ENCODE measurements at places on chromosomes 5 and 9.

DNA sequence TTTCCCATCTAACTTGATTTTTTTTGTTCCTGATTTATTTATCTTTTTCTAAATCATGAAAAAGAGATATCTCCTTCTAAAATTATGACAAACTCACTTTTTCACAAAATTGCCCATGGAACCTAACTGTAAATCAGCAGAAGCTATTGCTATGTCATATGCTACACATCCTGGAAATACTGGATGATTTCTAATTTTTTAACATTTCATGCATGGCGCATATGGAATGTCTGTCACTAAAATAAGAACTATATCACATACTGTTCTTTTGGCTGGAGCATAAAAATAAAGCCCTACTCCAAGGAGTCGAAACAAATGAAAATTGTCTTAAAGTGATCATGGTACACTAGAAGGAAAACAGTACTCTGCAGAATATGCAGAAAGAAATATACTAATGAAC is 60.6 kb downstream of the CAMK4 start:
- DNase-seq = no peak

DNA sequence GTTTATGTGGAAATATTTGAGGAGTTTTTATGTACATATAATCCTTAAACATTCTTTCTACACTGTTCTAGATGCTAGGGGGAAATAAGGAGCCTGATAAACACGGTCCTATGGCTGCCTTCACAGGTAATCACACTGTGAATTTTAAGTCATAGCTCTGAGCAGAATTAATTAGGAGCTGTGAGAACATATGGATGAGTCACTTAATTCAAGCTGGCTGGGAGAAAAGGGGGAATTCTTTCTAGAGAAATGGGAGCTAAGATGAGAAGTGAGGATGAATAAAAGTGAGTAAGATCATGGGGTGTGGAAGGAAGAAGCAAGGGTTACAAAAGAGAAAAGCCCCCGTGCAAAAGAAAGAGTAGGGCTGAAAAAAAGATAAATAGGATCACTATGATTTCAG is 290.8 kb downstream of the DNAH5 start:
- no peak for DNase-seq

- DNase-seq = no peak
These were observed 12.2 kb downstream of the BHMT2 start for GRCh38 chr5:79081779-79082178.

GRCh38 chr9:19901586-19901985 is 112.7 kb upstream of the SLC24A2 start:
- peak; percentile 92 for DNase-seq

GRCh38 chr5:82719368-82719767 is 357.8 kb downstream of the TMEM167A start:
- DNase-seq = peak; percentile 61

DNA sequence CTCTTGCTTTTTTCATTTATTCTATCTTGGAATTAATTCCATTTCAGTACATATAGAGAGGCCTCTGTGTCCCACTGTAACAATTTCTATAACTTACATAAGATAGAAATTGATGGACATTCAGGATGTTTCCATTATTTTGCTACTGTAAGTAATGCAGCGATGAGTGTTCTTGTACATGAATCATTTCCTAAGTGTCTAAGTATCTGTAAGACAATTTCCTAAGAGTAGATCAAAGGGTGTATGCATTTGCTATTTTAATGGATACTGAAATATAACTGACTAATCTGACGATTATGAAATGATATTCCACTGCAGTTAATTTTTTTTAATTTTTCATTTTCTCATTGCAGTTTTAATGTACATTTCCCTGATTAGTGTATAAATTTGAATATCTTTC is 23.0 kb upstream of the RBM22 start:
- no peak for DNase-seq

DNA sequence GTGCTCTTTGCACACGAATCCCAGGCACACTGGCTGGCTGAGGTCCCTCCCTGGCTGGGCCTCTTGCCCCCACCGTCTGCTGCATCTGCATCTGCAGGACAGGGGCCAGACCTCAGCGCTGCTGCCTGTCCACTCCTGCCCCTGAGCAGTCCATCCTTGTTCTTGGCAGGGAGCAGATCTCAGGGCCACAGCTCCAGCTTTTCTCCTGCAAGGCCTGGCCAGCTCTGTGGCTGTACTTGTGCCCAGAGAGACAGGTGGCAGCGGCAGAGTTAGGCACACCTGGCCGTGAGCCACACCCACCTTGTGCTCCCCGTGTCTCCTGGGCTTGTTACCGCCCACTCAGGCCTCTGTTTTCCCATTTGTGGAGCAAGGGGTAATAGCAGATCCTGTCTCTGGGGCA is 13.9 kb downstream of the NEK6 start:
- no peak for DNase-seq

DNA sequence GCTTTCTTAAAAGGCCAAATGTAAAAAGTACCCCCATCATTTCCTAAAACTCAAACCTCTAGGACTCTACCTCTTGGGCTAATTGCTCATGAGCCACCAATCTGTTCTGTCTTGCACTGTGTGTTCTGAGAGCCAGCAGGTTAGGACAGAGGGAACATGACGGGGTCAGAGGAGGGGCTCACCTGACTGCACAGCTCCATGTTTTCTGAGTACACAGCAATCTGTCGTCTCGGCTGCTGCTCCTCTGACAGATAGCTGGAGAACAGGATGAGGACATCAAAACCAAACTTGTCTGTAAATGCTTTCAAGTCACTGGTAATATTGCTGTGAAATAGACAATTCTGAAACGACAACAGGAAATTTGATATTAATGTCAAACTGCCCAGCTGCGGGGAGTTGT is 50.9 kb upstream of the PCA3 start:
- DNase-seq = no peak

DNA sequence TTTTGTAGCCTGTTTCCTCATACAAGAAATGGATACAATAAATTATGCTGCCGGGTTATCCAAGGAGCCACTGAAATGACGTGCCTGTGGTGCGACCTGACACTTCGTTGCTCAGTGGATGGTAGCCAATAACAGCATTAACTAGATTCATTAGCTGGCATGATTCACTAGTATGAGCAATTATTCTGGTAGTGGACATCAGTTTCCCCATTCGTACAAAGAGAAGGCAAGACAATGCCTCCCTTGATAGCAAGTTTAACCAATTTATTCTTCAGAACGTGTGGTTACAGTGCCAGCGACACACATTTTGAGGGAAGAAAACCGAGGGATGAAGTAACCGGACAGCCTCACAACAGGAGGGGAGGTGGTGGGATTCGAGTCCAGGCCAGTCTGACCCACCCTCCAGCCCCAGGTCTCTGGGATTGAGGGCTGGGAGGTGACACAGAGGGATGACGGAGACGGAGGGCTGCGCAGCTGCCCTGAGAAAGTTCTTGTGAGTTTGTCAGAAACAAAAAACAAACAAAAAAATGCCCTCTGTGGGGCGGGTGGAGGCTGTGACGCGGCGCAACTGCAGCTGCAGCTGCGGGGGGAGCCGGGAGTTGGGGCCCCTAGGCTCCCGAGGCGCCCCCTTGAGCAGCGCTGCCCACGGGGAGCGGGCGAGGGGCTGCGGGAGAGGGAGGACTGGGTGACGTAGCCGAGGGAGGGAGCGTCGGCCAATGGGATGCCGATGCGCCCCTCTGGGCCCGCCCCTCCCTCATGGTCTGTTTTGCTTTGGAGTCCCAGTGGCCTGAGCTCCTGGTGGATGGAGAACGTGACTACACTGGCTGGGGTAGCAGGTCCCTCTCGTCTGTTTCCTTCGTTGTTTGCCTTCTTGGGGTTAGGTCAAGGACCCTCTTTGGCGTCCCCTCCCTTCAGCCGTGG is 10.9 kb downstream of the LHX2 start:
- no peak for DNase-seq

DNA sequence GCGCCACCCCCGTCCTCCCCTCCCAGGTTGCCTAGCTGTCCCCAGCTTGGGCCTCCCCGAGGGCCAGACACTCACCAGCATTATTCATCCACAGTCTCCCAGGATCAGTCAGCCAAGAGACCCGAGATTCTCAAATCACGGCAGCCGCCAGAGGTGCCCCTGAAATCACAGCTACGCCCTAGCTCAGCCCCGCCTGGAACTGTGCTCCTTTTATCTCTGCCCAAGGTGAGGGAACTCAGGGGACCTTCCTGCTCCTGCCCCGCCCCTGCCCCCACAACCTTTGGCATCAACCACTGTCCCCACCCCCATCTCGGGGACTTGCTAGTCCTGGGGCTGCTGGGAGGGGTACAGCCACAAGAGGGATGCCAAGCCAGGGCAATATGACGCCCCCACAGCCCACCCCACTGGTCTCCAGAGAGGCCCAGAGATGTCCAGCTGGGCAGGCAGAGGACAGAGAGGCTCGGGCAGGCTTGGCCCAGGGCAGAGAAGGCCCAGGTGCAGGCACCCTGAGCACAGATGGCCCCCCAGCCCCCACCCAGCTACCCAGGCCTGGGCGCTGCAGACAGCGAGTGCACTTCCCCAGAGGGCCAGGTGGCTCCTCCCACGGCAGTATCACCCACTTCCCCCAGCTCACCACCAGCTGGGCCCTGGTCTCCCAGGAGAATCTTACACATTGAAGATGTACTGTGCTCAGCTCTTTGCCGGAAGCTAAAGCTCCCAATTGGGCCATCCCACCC is at the start of gene FUT7:
FUT7 (minus strand) TSS at position 185 of the 737 bp plus-strand sequence; CDS start at position 88, 97 bp downstream.
- no peak for DNase-seq

DNA sequence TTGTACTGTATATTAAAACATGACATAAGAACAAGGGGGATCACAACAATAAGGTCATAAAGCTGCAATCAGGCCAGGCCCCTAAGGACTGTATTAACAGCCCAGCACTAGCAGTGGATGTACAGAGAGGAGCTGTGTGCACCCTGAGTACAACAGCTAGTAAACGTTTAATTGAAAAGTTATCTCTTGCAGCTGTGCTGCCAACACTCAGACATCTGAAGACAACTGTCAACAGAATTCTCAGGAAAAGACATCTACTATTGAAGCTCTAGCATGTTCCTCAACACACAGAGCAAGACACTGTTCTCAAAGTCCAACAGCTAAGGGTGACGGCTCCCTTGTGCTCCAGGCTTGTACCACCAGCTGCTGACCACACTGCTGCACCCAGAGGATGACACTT is 199.6 kb downstream of the DCP2 start:
- DNase-seq = no peak

DNA sequence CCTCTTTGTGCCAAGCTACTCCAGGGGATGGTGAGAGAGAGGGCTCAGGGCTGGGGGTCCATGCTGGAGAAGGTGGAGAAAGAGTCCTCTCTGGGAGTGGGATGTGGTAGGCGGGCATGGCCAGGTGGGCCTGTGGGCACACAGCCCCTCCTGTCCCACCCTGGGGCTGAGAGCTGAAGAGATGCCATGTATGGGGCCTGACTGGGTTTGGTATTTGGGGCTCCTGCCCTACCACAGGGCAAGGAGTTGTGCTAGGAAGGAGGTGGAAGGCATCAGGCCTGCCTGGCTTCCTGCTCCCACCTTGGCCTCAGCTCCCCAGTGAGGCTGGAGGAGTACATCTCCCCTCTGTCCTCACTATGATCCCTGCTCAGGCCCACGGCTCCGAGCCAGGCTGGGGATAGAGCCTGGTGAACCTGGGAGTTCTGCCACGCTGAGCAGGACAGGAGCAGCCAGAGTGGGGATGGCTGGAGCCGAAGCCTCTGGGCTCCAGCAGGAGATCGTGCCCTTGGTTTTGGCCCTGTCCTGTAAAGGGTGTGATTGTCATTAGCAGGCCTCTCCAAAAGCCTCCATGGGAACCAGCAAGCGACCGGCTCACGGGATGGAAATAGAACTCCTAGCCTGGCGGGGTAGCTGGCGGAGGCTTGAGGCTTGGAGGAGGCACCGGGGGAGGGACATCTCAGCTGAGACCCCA is 75.5 kb downstream of the CACNA1B start:
- no peak for DNase-seq

DNA sequence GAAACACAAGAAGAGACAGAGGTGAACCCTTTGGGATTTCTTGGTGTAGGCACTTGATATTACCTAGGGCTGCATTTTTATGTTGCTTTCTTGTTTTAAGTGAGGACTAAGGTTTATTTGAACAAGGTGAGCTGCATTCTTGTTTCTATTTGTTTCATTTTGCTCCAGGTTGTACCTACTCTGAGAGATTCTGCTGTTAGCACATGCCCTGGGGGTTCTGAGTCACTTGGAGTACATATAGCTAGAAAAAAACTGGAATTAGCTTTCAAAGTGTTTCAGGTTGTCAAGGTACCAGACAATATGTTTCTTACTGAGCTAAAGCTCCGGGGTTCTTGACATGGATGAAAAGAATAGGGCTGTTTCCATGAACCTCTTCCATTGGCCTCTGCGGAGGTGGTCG is 299.4 kb downstream of the ICE1 start:
- DNase-seq = no peak

DNA sequence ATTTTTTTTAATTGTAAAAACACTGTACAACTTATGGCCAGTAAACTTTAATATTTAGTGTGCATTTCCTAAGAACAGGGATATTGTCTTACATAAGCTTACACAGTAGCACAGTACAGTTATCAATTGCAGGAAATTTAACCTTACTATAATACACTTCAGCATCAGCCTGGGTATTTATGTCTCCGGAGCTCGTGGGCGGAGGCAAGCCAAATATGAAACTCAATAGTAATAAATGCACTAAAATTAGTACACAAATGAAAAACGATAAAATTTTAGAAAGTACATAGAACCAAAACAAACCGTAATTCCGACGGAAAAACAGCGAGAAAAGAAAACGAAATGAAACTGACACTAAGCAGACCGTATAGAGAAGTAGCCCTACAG is 91.2 kb downstream of the ANXA2R start:
- DNase-seq = no peak

- no peak for DNase-seq
These were observed 1.2 kb downstream of the DIPK1B start for GRCh38 chr9:136713550-136713949.

GRCh38 chr5:173327948-173328843 is at the start of gene STC2:
STC2 (minus strand) TSS chr5:173328414; CDS start chr5:173328193, 221 bp downstream.
- peak; percentile 44 for DNase-seq
